Right ventricle myocardium inferior (tissue), 1 donor: ENCODE measurements at places on chromosomes 4 and X.

GRCh38 chrX:47456080-47456479 is 26.9 kb downstream of the ZNF41 start:
- DNase-seq: no peak

DNA sequence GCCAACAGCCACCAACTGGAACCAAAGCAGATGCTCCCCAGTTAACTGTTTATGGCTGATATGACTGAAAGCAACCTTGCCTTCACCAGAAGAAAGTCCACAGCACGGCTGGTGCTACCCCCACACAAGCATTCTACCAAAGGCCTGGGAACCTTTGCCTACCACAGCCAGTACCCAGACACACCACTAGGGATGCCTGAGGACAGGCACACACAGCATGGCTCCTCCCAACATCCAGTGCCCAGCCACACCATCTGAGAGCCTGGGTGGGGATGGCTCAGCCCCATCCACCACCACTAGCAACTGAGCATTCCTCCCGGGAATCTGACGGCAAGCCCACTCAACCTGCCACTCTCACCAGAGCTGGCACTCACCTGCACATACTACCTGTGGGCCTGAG is 178.6 kb downstream of the SLC7A11 start:
- DNase-seq: no peak

DNA sequence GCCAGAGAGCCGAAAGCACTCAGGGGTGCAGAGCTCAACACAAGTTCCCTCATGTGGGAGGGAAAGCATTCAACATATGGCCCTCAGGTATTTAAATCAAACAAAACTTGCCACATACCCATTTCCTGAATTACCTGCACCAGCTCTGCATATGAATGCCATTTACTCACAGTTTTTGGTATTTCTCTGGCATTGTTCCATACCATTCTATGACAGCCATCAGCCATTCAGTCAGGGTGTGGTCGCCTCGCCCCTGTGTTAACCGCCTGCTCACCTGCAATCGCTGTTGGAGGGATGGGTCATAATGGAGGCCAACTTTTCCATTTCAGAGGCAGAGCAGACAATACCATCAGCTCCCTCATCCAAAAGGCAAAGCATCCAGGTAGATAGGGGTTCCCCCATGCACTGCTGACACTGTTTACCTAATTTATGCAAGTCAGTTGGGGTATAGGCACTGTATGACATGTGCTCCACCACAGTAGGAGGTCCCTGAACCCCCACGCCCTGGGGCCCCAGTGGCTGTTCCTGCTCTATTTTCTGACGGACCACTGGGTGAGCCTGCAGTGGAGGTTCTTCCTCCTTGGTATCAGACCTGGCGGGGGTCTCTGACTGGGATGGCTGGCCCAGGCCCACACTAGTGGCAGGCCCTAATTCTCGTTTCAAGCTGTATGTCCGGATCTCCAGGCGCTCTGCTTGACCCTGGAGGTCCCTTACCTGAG is 227.1 kb downstream of the ADGRL3 start:
- DNase-seq: no peak

DNA sequence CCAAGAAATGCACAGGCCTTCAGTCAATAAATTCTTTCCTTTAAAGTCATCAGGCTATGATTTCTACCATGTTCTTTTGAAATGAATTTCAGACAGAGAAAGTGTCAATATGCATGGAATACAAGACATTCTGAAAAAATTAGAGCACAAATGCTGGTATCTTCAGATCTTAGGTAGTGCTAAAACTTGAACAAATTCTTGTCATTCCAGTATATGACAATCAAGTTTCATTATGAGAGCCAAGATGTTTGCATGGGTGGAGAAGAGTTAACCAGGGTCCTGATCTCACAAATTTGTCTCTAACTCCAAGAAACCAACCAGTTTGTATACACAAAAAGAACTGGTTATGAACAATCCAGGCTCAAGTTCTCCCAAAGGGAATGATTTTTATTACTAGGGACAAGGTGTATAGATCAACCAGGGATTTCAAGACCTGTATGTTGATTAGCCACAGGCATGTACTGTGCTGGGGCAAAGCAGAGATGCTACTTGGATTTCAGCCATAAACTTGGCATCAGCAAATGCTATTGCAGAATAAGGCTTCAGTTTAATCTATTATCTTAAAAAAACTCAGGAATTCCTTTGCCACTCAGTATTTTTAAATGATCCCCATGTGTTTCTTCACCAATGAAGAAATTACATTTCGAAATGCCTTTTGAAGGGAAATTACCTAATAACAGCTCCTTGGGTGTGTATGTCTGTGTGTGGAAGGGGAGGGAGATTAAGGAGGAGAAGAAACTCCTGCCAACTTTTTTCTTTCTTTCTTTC is 69.7 kb downstream of the FANCB start:
- no peak for DNase-seq

DNA sequence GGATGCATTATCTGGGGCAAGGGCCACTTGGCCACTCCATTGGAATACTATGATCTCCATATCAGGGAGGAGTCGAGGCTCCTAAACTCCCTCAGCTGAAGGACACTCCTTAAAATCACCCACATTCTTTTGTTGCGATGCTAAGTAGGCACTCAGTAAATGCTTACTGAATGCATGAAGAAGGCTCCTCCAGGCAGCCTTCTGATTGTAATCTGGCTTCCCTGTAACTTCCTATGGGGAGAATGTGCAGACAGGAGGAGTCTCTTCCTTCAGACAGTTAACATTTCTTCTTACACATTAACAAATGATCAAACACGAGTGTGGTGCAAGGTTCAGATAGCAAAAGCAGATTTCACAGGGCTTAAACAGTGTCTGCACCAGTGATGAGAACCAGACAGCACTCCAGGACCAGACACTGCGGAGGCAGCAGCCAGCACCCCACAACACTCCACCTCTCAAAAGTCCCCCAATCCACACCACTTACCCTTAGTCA is 21.4 kb upstream of the USO1 start:
- DNase-seq: no peak

- peak; percentile 59 for DNase-seq
Measured at GRCh38 chrX:119190831-119191230, 45.3 kb upstream of the PGRMC1 start.

GRCh38 chrX:50211510-50211909 is 6.9 kb downstream of the CCNB3 start:
- no peak for DNase-seq

DNA sequence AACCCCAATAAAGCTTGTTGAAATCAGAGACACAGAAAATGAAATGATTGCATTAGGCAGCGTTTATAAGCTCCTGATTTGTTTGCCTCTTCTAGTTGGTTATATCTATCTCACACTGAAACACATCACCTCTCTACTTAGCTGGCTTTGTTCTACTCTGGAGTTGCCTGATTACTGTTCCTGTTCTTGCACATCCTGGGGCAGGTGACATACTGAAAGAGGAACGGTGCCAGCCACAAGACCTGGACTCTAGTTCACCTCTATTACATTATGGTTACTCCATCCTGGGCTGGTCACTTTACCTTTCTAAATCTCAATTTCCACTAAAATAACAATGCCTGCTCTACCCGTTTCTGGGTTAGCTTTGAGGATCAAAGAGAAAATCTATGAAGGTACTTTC is 47.9 kb downstream of the TRIM2 start:
- DNase-seq: no peak

- no peak for DNase-seq
Measured at GRCh38 chrX:13550346-13550745, 19.1 kb upstream of the EGFL6 start.

DNA sequence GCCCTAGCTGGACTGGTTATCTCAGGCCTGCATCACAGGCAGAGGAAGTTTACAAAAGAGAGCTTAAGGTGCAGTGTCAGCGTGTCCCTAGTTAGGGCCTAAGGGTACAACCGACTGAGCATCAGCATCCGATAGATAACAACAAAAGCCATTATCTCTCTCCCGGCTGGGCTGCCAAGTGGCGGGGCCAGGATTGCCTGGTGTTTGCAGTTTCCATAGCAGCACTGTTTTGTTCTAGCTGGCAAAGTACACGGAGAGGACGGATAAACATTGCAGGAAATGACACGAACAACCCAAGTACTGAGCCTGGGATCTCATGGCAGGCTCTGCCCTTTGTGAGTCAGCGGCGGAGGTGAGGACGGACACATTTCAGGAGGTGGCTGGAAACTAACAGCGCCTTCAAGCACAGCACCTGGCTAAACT is 104.7 kb upstream of the NOCT start:
- DNase-seq: peak; percentile 81

DNA sequence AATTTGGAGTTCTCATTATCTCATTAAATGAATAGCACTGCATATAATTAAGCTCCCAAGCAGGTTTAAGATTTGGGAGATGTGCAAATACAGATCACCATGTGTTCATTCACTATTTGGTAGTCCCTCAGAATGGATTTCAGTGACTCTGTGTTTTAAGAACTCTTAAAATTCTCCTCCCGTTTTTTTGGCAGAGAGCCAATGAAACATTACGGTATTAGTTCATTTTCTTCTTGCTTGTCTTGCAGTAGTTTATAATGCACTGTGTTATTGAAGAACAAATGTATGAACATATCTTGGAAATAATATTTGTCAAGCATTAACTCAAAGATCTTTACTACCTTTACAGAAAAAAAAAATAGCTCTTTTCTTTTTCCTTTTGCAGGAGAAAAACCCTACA is 32.7 kb downstream of the KLF3 start:
- DNase-seq: no peak

GRCh38 chr4:189988877-189989431 is 38.1 kb downstream of the FRG2 start:
- no peak for DNase-seq

DNA sequence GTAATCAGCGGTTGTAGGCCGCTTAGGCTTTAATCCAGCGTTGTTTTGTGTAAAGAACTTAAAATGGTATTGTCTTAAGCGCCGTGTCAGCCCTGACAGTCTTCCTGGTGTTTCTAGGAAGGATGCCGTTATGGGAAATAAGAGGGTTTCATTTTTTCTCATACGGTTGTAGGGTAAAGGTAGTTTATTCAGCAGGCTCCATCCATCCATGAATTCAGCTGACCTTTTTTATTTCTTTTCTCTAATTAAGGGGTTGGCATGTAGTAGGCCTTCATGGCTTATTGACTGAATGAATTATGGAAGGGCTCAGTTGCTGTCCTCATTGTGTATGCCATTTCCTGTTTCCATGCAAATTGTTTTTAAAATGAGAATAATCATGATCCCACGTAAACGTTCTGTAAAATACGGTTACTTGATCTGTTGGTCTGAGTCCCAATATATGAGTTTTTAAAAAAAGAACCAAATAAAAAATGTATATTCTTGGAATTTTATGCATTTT is 693 bp downstream of the OCIAD1 start:
- DNase-seq: no peak

DNA sequence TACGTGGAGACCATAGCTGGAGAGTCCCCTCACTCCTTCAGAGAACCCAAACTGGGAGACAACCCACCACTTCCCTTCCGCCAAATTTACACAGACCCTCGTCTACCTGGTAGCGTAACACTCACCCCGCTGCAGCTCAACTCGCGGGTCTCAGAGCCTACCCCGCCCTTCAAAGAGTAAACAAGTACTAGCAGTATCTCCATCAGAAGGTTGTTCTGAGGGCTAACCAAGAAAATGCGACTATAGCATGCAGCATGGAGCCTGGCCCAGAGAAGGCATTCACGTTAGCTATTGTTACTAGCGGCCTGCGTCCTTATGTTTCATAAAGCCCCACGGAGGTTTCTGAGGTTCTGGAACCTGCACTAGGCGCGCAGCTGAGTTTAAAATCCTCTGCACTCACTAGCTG is 531 bp upstream of the MANBA start:
- DNase-seq: no peak

GRCh38 chr4:1776521-1777161 is 16.5 kb upstream of the FGFR3 start:
- no peak for DNase-seq

DNA sequence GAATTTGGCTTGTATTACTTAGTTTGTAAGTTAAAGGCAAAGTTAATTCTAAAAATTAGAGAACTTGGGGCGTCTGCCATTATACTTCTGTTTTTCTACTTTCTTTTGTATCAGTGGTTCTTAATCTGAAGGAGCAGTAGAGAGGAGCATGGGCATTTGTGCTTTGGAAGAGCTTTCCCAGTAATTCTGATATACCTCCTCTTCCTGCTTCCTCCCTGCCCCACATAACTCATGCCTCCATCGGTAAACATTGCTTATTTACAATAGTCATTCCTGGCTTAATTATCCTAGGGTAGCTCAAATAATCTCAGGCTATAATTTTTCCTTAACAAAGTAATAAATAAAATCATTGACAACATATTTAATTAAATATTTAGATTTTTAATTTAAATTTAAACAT is 37.1 kb upstream of the SPARCL1 start:
- DNase-seq: no peak

- DNase-seq: no peak
Measured at GRCh38 chr4:8532245-8532781, 47.9 kb upstream of the GPR78 start.

DNA sequence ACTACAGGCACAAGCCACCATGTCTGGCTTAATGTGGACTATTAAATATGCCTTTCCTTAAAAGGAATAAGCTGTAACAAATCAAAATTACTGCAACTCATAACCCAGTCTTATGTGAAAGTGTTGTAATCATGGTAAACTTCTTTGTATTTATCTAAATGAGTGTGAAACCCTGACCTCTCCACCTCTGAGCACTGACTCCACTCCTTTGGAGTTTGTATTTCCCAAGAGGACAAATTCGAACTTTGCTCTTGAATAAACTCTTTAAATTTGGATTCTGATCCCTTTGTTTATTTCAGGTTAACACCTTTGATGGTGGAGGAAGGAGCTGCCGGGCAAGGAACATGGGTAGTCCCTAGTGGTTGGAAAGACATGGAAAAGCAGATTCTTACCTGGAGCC is 48.3 kb upstream of the FAM9A start:
- DNase-seq: no peak

GRCh38 chr4:5912614-5913019 is 19.7 kb upstream of the CRMP1 start:
- no peak for DNase-seq

- no peak for DNase-seq
Measured at GRCh38 chr4:107599841-107600240, 120.2 kb downstream of the PAPSS1 start.

- no peak for DNase-seq
Measured at GRCh38 chr4:97132435-97132834, 1010.8 kb downstream of the STPG2 start.

GRCh38 chrX:1767026-1767425 is 152.2 kb downstream of the ASMT start:
- DNase-seq: no peak

DNA sequence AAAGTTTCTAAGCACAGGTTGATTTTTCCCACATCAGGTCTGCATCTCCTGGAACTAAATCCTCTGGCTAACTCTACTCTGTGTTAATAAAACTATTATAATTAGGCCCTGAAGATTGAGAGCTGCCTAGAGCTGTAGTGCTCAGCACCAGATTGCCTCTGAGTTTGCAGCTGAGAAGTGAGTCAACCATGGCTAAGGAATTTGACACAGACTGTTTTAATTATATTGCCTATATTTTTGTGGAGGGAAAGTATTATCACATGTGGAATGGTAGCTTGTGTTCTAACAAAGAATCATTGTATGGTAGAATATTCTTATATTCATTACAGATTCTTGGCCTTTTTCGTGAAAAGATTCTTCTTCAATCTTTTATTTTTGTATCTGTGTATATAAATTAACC is 1907.6 kb upstream of the TENM3 start:
- DNase-seq: no peak
